Pancreas (tissue), 10 donors: ENCODE measurements at places on chromosomes 16 and 17. TPM values are rescaled to one million over a fixed set of nuclear protein-coding genes. Genes with fewer than 3 reads are reported as not detected.

Gene MTSS2
- total RNA-seq = 7.5 TPM

Gene NFATC2IP
- total RNA-seq = 19.3 TPM

Gene GGT6
- 34.1 TPM for total RNA-seq

Gene MPV17L
- 19.1 TPM for total RNA-seq

Gene ABCA10
- 1.6 TPM for total RNA-seq

Gene C16orf92
- total RNA-seq = not detected

Gene SECTM1
- total RNA-seq = 7.4 TPM

Gene TEPSIN
- total RNA-seq = 30.7 TPM

Gene HOXB7
- total RNA-seq = not detected

Gene DPEP1
- 109 TPM for total RNA-seq

Gene CYB5B
- total RNA-seq = 24.1 TPM

Gene ERN2
- 1.4 TPM for total RNA-seq

Gene OSBPL7
- total RNA-seq = 14.9 TPM

Gene CA7
- total RNA-seq = not detected
